ENCODE measurements at places on chromosomes 12 and 14. TPM values are rescaled to one million over a fixed set of nuclear protein-coding genes. Genes with fewer than 3 reads are reported as not detected.

Gene CCDC38
- 0.18 TPM for total RNA-seq

Gene LARP4
- total RNA-seq = 56.2 TPM

Gene SERPINA3
- total RNA-seq = 433 TPM

Gene PLEKHG3
- total RNA-seq = 9.5 TPM

Gene POTEG
- total RNA-seq = not detected

Gene RARG
- total RNA-seq = 0.91 TPM

Gene KRT79
- not detected for total RNA-seq

Gene HEATR5A
- 172 TPM for total RNA-seq

Gene TAS2R30
- total RNA-seq = 5.2 TPM

Gene NANOG
- not detected for total RNA-seq

Gene WIF1
- total RNA-seq = not detected

Gene CELA1
- not detected for total RNA-seq

Gene FITM1
- 5.8 TPM for total RNA-seq

Gene TAS2R42
- total RNA-seq = not detected

Gene NPFF
- 0.51 TPM for total RNA-seq

Gene NKX2-8
- total RNA-seq = not detected

Gene GALNT9
- 0.04 TPM for total RNA-seq

Gene GPR162
- not detected for total RNA-seq

Gene EML5
- total RNA-seq = 0.13 TPM

Gene EPYC
- total RNA-seq = not detected

Gene CLEC1A
- total RNA-seq = not detected

Gene SERPINA5
- 498 TPM for total RNA-seq

Gene ASB2
- total RNA-seq = 0.46 TPM

Gene SLC41A2
- total RNA-seq = 12.8 TPM

Gene CLEC14A
- not detected for total RNA-seq

Gene PTHLH
- total RNA-seq = not detected

Gene MYH6
- total RNA-seq = not detected

Gene PIGH
- total RNA-seq = 18.7 TPM

Gene CKAP4
- total RNA-seq = 70.2 TPM

Gene CACNA1C
- total RNA-seq = not detected

Gene ANKRD33
- not detected for total RNA-seq

Gene RGS6
- not detected for total RNA-seq

Gene ATXN7L3B
- 23.8 TPM for total RNA-seq

Gene KLHL42
- 14.0 TPM for total RNA-seq

Gene GPD1
- total RNA-seq = 38.1 TPM

Gene KIF26A
- not detected for total RNA-seq

Gene NEUROD4
- total RNA-seq = not detected

Gene GLT1D1
- total RNA-seq = not detected

Gene GARIN6
- total RNA-seq = not detected

Gene SERPINA12
- not detected for total RNA-seq

Gene IL31
- not detected for total RNA-seq

Gene GLIPR1L2
- total RNA-seq = not detected

Gene RND1
- 2.2 TPM for total RNA-seq

Gene ALDH6A1
- total RNA-seq = 49.9 TPM

Gene INHBE
- total RNA-seq = 17.0 TPM

Gene STAB2
- total RNA-seq = not detected

Gene KLRG1
- 1.2 TPM for total RNA-seq

Gene HOXC4
- total RNA-seq = not detected

Gene OR4K15
- not detected for total RNA-seq

Gene LRRIQ1
- total RNA-seq = not detected

Gene STRAP
- total RNA-seq = 118 TPM

Gene OTOGL
- not detected for total RNA-seq

Gene FAM186B
- total RNA-seq = 0.17 TPM

Gene CFAP54
- total RNA-seq = not detected

Gene KRT73
- not detected for total RNA-seq

Gene PIANP
- not detected for total RNA-seq

All from HepG2 (cell line).